M059J (cell line): ENCODE measurements at places on chromosomes 1 and 21. TPM values are rescaled to one million over a fixed set of nuclear protein-coding genes. Genes with fewer than 3 reads are reported as not detected.

DNA sequence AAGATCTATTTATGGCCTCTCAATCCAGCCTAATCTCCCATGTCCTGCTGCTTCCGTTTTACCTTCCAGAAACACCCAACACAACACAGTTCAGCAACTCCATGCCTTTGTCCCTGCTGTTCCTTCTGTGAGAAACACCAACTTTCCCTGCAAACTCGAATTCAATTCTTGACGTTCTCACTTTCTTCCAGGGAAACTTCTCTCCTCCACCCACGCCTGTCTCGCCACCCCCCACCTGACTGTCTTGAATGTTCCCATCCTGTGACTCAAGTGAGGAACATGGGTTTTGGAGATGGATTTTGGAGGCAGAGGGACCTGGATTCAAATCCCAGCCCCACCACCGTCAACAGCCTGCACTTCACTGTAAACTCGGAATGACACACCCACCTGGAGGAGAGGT is 44.8 kb downstream of the GRHL3 start:
- no peak for DNase-seq

DNA sequence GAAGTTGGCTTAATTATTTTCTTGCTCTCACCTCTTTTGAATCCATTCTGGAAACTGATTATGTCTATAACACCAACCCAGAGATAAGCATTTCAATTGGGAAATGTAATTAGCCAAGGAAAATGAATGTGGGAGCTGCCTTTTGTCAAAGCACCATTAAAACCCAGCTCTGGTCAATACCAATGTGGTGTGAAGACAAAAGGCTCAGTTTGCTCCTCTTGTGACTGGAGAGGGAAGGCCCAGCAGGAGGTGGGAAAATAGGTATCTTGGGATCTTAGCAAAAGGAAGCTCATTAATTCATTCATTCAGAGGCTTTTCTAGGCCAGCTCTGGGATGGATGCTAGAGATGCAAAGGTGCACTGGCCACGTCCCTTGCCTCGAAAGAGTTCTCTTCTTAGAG is 75.0 kb upstream of the SELENON start:
- no peak for DNase-seq

DNA sequence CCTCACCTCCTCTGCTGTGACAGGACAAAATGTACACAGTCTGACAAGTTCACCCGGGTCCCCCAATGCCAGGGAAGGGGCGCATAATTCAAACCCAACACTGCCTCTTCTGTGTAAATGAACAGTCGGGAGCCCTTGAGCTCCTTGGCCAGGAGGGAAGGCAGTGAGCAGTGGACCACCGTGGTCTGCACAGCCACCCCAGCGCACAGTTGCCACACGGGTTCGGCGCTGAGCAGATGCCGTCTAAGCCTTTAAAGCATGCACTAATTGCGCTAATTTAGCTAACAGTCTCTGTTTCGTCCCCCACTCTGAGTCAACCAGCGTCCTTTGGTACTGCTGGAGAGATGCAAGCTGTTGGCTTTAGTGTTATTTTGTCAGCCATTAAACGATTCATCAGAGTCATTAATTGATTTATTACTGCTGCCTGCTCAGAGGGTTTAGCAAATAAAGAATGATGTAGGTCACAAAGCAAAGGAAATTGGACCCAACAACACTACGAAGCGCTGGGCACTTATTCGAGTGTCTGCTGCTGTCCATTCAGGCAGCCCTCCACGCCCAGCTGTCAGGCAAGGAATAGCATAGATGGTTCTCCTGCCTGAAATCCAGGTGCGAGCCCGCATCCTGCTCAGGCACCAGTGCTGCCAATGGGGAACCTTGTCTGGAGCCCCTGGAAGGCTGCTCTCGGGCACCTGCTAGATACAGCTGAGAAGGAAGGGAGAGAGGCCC is 91.5 kb downstream of the MRPL37 start:
- DNase-seq: no peak

DNA sequence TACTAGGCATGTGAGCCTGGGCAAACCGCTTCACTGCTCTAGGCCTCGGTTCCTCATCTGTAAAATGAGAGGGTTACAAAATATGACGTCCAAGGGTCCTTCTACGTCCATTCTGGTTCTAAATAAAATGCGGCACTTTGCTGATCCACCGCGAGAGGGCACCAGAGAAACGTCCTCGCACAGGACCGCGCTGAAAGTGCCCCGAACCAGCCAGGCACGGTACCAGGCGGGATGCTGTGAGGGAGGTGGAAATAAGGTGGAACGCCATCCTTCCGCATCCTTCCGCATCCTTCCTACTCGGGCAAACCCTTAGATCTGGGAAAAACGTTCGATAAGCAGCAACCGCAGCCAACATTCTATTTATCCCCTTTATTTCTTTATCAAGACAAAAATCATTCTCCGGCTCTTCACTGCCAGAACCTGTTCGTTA is 60.3 kb upstream of the KRTAP19-8 start:
- peak; percentile 21 for DNase-seq

DNA sequence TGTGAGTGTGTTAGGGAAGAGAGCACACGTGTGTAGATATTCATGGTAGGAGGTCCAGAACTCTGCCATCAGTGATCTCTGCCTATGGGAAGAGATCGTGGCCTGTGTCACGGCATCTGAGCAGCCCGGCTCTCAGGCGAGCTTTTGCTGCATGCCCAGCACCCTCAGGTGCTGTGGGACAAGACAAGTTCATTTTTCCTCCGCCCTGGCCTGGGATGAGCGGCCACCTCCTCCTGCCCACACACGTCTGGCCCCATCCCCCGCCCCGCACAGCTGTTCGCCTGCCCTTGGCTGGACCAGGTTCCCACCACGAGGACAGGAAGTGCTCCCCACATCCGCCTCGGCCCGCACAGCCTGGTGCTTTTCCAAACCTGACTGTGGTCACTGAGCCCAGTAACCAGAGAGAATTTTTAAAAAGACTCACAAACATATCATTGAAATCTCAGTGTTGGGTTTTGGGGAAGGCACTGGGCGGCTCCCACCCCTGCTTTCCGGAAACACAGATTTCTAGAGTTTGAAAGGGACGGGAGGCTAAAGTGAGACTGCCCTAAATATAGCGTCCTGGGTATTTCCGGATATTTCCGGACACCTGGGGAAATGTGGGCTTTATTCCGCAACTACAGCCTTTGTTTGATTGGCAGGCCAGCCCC is 18.0 kb downstream of the BMP8A start:
- peak; percentile 79 for DNase-seq

DNA sequence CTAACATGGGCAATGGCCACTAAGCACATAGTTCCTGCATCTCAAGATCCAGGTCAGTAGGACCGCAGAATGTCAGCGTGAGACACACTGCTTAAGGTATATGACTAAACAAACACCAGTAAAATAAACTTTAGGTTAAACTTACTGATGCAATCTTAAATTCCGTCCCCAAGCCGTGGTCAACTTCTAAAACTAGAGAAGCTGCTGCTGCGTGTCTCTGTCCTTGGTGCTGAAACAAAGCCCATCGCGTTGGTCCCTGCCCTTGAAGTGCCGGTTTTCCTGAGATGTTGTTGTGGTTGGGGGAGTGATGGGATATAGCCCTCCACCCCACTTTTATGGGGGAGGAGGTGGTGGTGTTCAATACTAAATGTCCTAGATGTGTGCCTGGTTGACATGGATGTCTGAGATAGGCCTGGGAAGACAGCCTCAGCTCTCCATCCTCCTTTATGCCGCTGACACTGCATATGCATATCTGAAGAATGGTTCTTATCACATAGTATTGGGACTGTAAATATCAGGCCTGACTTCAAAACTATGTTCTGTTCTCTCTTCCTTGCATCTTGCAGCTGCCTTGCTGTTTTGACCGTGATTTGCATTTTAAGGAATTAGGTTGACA is 72.0 kb upstream of the KCNA3 start:
- DNase-seq: peak; percentile 49

- DNase-seq: no peak
Measured at GRCh38 chr1:235106457-235106856, 22.2 kb downstream of the TOMM20 start.

GRCh38 chr1:27430903-27431600 is 38.6 kb downstream of the GPR3 start:
- DNase-seq: peak; percentile 43

DNA sequence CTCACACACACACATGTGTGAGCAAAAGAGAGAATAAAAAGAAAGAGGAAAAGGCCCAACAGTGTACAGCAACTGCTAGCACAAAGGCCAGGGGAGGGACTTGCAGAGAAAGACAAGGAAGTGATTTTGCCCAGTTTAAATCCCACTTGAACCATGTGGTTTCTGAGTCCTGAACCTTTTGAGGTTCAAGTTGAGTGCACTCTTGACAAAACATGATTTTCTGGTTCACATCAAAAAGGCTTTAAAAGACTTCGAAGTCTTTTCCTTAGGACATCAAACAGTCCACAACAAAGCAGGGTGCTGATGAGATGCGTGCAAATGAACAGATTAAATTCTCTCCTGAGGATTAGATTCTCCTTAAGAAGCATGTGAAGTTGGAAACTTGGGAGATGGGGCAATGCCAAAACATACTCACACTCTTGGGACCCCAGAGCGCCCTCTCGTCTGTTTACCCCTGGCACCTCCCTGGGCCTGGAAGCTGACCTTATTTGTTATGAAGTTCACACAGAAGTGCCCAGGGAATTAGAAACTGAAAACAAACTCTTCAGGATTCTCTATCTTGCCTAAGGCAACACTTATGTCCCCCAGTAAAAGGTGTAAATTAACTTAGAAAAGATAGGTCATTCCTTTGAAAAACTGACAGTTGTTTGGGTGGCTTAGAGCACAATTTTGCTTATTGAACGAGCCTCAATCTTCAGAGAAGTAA is 31.5 kb downstream of the RNF220 start:
- no peak for DNase-seq

- peak; percentile 40 for DNase-seq
Measured at GRCh38 chr1:159843459-159843858, 16.8 kb downstream of the SLAMF8 start.

- DNase-seq: no peak
Measured at GRCh38 chr1:53076721-53077598, 14.9 kb downstream of the PODN start.

The VAV3 gene
- total RNA-seq: 72.8 and 96.6 TPM in 2 replicates

The PLA2G2F gene
- total RNA-seq: not detected in 2 replicates

The ADGRL4 gene
- total RNA-seq: not detected in 2 replicates

The OLFM3 gene
- total RNA-seq: not detected in 2 replicates
